A172 (cell line): ENCODE measurements at places on chromosomes 7 and 10. TPM values are rescaled to one million over a fixed set of nuclear protein-coding genes. Genes with fewer than 3 reads are reported as not detected.
A peak's percentile ranks its signal among the peaks of the same experiment; 100 is the strongest.

The CDHR1 gene
- not detected in 2 replicates for total RNA-seq

GRCh38 chr10:86830043-86830591 lies 73.7 kb downstream of the BMPR1A start:
- no peak for DNase-seq

DNA sequence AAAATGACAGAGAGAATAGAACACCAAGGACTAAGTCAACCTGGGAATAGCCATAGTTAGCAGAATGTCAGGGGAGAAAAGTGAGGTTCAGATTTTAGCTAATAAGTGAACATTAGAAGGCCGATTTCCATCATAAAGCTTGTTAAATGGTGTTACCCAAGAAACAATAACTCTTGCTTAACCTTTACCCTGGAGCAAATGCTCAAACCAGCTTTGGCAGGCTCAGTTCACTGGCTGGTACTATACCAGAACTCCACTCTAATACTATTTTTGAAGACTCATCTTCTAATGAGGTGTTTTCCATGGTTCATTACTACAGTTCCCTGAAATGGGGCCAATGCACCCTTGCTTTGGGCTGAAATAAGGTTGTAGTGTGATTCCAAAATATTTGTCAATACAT lies 61.3 kb downstream of the RNLS start:
- no peak for DNase-seq

GRCh38 chr10:119413093-119413453 lies 129.4 kb downstream of the RGS10 start:
- no peak for DNase-seq

- DNase-seq: no peak
These were observed 12.9 kb downstream of the OR2AE1 start for GRCh38 chr7:99863847-99864440.

DNA sequence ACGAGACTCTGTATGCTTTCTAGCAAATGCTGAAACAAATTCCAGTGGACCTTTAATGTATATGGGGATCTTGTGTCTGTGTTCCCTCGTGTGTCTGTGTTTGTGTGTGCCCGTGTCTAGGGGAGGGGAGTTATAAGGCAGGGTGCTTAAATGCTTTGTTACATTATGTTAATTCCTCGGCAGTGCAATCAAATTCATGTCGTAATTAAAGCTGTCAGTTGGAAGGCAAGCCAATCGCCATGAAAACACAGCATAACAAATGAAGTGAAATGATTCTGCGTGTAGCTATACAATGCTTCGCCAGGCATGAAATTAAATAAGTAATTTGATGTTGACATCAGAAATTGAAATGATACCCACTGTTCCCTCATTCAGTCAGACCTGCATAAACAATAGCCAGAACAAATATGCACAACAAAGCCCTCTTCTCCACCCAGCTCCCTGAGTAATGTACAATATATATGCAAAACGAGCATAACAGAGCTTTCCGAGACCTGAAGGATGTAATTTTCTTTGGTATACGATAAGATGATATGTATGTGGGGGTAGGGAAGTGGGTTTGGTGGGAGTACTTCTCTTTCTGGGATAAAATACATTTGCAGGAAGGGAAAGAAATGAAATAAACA lies 534.1 kb downstream of the AUTS2 start:
- DNase-seq: no peak

GRCh38 chr10:43211030-43211429 lies 55.8 kb downstream of the RASGEF1A start:
- no peak for DNase-seq

The DBNL gene
- 171 and 187 TPM in 2 replicates for total RNA-seq

The PRTFDC1 gene
- total RNA-seq: 10.1 and 15.8 TPM in 2 replicates

DNA sequence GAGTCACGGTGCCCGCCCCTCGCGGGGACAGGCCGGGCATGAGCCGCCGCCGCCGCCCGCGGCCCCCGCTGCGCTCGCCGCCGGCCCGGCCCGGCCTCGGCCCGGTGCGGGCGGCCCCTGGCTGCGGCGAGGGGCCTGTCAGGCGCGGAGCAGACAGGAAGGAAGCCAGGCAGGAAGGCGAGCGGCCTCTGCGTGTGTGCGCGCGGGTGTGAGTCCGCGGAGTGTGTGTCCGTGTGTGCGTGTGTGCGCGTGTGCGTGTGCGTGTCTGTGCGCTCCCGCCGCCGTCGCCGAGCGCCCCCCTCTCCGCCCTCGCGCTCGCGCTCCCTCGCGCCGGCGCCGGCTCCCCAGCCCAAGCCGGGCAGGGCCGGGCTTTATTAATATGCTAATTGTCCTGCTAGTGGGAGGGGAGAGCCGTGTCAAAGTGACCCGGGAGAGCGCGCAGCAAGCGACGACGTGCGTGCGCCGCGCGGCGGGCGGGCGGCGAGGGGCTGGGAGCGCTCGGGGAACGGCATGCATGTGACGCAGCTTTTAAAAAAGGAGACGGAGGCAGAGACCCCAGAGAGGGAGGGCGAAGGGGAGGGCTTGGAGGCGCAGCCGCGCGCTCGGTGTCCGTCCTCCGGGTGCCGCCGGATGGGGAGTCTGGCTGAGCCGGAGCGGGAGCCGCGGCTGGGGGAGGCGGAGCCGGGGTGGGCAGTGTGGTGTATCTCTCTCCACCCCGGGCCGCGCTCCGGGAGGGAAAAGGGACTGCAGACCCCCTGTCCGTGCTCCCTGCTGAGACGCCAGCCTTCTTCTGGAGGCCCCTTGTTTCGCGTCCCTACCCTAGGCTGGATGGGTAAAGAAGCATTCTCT lies at the start of gene LDB1:
TSS of gene LDB1 (minus strand) at position 227 of the 849 bp plus-strand sequence. CDS start 258 bp downstream, outside the sequence.
- peak; percentile 44 for DNase-seq

The AGAP5 gene
- total RNA-seq: 2.2 and 3.2 TPM in 2 replicates

The PAX4 gene
- not detected in 2 replicates for total RNA-seq

DNA sequence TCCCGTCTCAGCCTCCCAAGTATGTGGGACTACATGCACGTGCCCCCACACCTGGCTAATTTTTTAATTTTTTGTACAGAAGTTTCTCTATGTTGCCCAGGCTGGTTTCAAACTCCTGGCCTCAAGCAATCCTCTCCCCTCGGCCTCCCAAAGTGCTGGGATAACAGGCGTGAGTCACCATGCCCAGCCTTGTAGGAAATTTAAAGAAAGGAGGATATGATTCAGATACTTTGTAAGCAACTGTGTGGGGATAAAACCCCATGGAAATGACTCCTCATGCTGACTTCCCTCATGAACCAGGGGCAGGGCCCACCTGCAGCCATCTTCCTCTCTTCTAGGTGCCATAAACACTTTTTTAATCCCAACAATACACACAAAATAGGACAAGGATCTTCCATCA lies 50.2 kb downstream of the APBB1IP start:
- DNase-seq: peak; percentile 86

DNA sequence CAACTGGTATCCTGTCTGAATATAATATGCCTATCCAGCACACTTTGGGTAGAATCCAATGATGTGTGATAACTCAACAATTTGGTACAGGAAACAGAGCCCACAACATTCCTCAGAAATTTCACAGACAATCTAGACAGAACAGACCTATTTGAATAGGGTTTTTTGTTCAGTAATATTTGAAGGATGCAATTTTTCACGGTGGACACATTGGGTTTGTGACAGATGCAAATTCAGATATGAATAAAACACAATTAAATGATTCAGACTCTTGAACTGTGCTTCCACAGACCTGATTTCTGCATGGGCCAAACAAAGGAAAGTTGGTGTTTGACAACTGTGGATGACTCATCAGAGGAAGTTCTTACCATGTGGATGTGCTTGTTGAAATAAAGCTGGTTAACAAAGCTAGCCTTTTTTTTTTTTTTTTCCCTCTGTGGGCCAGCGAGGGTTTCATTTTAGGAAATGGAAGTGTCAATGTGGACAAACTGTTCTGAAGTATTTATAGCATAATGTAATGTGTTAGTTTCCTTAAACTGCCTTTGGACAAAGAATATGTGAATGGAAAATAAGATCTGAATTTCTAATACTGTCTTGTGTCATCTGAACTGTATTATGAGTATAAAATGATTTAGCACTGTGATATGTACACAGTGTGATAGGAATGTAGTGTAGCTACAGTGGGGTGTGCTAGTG lies 43.2 kb upstream of the FAM133B start:
- peak; percentile 96 for DNase-seq

- no peak for DNase-seq
These were observed 7.4 kb downstream of the INPP5A start for GRCh38 chr10:132544744-132545658.

DNA sequence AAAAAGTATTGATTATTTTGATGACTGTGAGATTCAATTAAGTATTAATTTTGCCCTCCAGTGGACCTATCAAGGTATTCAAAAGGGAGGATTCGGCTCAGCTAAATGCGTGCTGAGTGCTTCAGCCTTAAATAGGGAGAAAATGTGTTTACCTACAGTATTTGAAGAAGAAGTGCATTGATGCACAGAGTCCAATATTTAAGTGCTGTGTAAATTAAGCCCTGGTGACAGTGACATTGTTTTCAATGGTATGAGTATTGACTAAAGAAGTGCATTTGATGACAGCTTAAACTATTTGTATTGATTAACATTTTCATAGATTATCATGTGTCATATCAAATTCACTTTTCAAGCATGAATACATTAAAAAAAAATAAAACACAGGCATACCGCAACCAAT lies 106.6 kb downstream of the POU6F2 start:
- no peak for DNase-seq

DNA sequence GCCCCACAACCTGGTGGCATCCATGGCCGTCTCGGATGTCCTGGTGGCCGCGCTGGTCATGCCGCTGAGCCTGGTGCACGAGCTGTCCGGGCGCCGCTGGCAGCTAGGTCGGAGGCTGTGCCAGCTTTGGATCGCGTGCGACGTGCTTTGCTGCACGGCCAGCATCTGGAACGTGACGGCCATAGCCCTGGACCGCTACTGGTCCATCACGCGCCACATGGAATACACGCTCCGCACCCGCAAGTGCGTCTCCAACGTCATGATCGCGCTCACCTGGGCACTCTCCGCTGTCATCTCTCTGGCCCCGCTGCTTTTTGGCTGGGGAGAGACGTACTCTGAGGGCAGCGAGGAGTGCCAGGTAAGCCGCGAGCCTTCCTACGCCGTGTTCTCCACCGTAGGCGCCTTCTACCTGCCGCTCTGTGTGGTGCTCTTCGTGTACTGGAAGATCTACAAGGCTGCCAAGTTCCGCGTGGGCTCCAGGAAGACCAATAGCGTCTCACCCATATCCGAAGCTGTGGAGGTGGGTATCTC lies 1.1 kb downstream of the HTR5A start:
- DNase-seq: no peak

- DNase-seq: no peak
These were observed 754.0 kb downstream of the KCNMA1 start for GRCh38 chr10:76883596-76883995.

DNA sequence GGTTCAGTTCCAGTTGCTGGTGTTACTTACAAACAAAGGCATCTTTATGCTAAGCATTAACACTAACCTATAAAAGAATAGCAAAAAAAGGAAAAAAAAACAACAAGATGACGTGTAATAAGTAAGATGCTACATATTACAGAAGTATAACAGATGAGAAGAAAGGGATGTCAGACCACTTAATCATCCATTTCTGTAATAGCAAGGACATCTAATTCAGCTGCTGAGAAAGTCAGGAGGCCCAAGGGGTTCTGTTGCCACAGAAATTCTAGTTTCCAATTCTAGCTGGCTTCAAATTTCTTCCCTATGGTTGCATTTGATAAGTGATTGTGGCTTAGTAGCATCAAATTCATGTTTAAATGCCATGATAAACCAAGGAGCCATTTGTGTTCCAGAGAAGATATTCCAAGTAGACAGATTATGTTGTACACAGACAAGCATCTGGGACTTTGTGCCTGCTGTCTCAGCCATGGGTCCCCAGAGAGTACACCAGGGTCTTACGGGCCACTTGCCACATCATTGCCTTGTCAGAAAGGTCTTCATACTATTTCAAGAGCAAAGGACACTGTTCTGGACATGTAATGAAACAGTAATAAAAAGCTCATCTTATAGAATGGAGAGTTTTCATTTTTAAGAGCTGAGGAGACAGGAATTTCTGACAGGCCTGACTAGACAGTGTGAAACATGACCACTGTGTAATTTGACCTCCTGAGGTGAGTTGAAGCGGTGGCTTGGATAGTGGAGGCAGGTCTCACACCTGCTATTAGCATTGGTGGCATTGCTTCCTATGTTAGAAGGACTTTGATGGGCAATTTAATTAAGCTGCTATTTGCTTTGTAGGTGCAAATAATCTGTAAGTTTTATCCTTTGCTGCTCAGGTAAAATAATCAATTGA lies 4.2 kb upstream of the ASB4 start:
- no peak for DNase-seq

DNA sequence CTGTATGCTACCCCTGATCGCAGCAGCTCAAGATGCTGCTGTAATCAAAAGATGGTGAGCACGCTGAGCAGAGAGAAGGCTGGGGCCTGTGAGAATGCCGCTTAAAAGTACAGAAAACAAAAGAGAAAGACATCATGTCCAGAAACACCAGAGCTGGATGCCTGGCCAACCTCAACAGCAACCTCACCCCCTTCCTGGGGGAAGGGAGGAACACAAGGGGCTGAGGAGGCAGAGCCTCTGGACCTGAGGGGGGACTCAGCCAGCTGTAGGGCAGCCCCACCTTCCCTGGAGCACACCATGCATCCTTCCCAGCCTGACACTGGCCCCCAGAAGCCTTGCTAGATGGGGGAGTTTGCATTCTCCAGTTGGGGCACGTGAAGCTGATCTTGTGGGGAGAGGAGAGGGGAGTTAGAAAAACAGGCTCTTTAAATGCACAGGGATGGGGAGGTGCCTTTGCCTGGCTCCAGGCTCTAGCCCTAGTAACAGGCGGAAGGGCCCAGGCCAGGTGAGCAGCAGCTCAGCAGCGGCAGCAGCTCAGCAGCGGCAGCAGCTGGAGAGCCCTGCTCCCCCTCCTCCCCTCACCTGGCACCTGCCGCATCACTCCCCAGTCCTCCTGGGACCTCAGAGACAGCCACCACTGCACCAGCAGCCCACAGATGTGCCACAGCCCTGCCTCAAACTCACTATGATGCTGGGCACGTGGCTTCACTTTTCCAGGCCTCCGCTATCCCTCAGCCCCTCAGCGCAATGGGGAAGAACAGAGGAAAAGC lies 156.3 kb downstream of the NEURL1 start:
- no peak for DNase-seq

GRCh38 chr7:21417647-21418046 lies 10.2 kb upstream of the SP4 start:
- DNase-seq: no peak

The NUTM2B gene
- 1.2 TPM in 2 replicates for total RNA-seq

DNA sequence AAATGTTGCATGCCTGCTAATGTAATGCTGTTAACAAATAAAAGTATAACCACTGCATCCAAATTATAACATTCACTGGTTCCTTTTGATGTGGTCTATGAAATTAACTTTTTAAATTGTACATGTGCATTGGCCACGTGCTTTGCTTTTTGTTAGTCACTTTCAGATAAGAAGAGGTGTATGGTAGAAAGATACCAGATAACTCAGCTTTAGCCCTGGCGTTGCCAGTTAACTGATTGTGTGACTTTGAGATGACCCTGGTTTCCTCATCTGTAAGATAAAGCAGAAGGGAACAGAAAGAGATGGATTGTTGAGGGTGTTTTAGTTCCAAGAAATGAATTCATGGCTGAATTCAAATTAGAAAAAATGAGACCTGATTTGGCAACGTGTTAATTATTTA lies 1.9 kb upstream of the TRDMT1 start:
- DNase-seq: no peak

The ANKRD16 gene
- 14.0 and 14.6 TPM in 2 replicates for total RNA-seq

The CCDC186 gene
- 7.3 and 8.2 TPM in 2 replicates for total RNA-seq

The SMO gene
- total RNA-seq: 28.6 and 31.4 TPM in 2 replicates

The FAM25A gene
- total RNA-seq: not detected in 2 replicates
